ENCODE measurements at places on chromosomes 16 and 17.

DNA sequence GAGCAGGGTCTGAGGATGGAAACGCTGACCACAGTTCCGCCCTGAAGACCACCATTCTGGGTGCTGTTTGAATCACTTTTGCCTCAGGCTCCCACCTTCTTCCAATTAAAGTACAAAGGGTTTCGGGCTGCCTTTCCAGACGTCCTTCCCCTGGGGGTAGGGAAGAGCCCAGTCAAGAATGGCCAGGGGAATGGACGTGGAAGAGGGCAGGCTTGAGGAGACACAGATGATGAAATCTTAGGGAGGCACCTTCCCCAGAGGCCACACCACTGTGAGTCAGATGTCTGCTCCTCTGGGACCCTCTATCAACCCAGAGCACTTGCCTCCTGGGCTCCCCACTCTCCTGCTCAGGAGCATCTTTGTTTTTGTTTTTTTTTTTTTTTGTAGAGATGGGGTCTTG lies 27.5 kb upstream of the MTSS2 start:
- no peak for DNase-seq

DNA sequence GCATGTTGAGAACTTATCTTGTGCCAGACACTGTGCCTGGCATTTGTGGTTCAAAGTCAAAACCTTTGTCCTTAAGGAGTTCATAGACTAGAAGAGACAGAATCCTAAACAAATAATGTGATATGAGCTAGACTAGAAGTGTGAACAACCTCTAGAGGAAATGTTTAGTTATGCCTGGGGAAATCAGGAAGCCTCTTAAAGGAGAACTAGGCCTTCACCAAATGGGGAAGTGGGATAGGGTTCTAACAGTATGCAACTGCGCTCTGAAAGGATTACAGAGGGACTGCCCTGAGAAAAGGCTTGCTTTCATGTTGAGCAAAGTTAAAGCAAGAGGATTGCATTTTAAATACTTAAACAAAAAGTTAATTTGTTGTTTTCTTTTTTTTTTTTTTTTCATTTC lies 4.9 kb downstream of the RUNDC1 start:
- no peak for DNase-seq

- DNase-seq = no peak
Observed at GRCh38 chr16:67277999-67278772, 1.1 kb upstream of the PLEKHG4 start.

- DNase-seq = peak; percentile 86
Observed at GRCh38 chr16:81006211-81006812, 373 bp downstream of the CMC2 start.

DNA sequence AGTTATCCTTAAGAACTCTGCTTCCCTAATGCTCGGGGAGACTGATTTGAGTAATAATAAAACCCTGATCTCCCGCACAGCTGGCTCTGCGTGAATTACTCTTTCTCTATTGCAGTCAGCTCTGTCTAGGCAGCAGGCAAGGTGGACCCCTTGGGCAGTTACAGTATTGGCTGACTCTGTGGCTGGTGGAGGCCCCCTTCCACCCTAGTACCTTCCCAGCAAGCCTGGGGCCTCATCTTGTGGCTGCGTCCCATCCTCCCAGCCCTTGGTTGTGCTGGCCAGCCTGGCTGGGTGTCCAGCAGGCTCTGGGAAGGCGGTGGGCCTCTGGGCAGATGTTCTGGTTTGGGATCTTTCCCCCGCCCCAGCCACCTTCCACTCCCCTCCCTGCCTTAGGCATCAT lies 44.5 kb downstream of the CFAP20 start:
- DNase-seq = no peak

DNA sequence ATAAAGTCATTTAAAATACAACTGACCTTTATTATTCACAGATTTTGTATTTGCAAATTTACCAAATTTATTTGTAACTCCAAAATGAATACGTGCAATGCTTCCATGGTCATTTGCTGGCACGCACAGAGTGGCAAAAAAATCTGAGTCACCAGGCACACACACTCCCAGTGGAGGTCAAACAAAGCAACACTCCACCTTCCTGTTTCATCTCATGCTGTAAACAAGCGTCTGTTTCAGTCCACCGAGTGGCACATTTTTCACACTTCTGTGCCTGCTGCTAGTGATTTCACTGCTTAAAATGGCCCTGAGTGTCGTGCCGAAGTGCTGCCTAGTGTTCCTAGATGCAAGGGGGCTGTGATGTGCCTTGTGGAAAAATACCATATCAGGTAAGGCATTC lies 17.8 kb upstream of the ITGAE start:
- no peak for DNase-seq

DNA sequence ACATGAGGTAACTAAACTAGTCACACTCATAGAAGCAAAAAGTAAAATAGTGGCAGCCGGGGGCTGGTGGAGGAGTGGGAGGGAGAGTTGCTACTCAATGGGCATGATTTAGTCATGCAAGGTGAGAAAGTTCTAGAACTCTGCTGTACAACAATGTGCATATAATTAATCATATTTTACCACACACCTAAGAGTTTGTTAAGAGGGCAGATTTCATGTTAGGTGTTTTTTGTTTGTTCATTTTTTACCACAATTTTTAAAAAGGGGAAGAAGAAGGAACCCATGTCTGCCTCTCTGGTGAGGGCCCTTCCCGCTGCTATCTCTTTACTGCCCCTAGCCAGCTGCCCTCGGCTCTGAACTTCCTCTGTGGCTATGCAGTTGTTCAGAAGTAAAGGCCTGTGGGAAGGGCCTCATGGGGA lies 11.2 kb downstream of the CD300LB start:
- DNase-seq = no peak

- no peak for DNase-seq
Observed at GRCh38 chr17:65545705-65546523, 15.5 kb downstream of the AXIN2 start.

DNA sequence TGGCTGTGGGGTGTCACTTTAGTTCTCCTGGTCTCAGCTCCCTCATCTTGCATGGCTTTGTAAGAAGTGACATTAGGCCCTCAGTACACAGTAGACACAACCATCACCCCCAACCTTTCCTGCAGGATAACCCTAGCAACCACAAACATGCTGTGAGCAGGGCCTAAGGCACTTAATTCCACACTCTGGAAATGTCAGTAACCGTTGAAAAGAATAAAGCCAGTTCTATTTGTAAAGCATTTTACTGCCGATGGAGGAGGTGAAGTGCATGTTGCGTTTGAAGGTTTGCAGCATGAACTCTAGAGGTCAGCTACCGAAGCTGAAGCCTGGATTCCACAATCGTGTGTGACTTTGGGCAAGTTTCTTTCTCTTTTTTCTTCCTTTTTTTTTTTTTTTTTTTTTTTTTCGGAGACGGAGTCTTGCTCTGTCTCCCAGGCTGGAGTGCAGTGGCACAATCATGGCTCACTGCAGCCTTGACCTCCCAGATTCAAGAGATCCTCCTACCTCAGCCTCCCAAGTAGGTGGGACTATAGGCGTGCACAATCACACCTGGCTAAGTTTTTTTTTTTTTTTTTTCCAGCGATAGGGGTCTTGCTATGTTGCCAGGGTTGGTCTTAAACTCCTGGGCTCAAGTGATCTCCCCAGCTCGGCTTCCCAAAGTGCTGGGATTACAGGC lies 26.1 kb upstream of the TOB1 start:
- no peak for DNase-seq

DNA sequence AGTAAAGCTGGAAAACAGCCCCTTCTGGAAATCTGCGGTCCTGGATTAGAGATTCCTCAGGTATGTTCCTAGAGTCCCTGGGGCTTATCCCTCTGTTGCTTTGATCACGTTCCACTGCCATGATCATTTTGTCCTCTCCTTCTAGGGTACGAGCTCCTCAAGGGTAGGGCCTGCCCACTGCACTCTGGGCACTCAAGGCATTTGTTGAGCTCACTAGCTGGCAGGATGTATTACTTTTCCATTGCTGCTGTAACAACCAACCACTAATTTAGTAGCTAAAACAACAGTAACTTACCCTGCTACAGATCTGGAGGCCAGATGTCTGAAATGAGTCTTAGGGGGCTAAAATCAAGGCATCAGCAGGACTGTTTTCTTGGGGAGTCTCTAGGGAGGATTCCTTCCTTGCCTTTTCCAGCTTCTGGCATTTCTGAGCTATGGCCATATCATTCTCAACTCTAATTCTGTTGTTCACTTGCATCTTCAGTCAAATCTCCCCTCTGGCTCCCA lies 65.7 kb downstream of the ARSG start:
- no peak for DNase-seq
